ENCODE measurements at places on chromosomes 5 and 9.

DNA sequence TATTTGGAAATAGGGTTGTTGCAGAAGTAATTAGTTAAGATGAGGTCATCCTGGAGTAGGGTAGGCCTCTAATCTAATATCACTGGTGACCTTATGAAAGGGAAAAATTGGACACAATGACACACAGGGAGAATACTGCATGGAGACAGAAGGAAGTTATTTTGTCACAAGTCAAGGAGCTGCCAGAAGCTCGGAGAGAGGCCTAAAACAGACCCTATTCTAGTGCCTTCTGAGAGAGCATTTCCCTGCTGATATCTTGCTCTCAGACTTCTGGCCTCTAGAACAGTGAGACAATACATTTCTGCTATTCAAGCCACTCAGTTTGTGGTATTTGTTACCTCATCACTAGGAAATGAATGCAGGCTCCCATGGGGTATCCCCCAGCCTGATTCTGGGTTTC, 332.9 kb downstream of the CSNK1G3 start:
- DNase-seq, result no peak

- no peak for DNase-seq
Observed at GRCh38 chr5:54313311-54314270, 3.2 kb upstream of the ARL15 start.

DNA sequence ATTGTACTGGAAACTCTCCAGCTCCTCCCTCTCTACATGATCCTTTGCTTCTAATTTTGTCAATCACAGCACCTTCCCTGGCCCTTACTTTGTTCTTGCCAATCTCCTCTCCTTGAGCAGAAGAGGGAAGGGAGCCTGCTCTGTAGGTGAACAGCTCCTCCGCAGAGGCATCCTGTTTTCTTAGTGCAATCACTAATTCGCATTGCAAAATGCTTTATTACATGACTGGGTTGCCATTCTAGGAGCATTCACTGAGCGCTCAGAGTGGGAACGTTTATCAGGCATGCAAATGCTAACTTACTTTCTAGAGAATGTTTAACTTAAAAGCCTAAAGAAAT, 416 bp upstream of the SNX18 start:
- DNase-seq, result no peak

DNA sequence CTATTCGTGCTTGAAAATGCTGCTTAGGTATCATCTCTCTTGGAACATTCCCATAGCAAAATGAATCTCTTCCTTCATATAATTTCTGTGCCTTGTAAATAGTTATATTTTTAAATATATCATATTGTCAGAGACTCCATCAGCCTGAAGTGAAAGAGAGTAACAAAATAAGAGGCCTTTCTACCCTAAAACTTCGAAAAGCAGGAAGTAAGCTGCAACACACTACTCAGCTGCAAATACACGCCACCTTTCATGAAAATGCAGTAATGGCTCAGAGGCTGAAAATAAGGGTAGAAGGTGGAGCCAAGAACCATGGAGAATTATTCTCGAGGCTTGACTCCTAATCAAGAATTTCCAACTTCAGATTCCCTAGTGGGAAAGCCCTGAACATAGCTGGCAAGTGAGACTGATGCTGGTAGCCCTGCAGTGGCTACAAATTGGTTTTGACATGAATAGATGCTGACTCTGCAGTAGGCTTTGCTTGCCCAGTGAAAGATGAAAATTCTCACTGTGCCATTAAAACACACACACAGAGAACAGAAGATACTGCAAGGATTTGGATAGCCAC, 30.2 kb upstream of the PTGER4 start:
- no peak for DNase-seq

DNA sequence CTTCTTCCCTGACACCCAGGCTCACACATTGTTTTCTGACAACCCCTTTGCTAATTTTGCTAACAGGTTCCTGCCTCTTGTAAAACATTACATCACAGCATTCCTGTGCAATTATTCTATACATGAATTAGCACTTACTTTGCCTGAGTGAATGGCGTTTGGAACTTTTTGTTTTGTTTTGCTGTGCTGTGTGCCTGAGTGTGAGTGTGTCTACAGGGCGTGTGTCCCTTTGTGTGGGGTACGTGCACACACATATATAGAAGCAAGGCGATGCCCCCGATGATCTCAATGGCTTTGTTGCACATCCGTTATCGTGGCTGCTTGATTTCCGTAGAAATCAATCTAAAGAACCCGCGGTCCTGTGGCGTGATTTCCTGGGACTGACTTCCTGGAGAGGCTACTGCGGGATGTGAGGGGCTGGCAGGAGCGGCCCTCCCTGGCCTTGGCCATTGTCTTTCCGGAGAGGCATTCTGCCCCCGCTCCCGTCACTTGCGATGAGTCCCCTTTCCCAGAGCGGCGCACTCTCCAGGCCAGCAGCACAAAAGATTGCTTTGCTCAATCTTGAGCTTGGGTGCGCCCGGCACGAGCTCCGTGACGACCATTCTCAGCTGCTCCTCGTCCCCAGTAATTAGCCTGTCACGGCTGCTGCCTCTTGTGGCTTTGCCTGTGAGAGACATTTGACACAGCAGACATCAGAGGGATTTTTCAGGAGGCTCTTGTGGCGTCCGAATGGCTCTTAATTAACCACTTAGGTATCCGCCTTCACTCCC, 398.1 kb upstream of the IRX1 start:
- no peak for DNase-seq

DNA sequence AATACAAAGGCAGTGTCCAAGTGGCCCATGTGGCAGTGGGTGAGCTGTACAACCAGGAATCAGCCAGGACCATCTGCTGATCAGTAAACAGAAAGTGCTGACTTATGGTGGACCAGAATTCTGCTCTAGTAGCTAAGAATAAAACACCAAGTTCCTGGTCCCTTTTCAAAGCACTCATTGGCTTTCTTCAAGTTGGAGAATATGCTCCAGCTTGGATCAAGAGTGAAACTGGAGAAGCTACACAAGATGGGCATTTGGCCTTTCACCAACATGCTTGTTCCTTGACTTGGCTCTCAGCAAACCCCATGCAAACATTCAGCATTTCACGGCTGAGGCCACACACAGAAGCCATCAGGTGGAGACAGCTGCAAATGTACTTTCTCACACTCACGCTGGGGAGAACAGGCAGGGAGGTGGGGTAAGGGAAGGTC, 32.1 kb downstream of the MARCHF3 start:
- DNase-seq, result no peak

DNA sequence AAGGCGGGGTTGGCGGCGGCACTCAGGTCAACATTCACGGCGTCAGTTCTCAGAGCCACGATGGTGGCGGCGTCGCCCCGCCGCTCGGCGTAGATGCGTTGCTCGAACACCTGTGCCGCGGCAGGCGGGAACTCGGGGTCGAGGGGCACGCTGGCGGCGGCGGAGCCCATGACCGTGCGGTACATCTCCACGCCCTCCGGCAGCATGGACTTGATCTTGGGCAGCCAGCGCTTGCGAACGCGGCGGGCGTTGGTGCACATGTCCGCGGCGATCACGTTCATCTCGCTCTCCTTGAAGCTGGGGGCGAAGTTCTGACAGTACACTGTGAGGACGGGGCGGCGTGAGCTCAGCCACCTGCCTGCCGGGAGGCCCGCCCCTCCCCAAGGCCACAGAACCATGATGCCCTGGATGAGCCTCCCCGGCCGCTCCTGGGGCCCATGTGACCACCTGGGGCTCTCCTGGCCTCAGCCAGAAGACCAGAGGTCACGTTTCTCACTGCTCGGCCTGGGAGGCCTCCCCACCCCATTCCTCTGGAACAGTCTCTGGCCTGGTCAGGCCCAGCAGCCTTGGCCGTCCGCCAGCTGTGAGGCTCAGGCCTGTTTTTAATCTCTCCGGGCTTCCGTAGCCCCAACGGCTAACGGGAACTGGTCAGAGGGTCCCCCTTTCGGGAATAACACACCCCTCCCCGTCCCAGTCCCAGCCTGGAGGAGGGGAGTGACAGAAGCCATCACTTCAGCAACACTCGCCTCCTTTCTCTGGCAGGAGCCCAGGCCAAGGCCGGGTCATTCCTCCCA, 50.7 kb upstream of the UBAC1 start:
- DNase-seq, result peak; percentile 76

- DNase-seq, result no peak
Observed at GRCh38 chr5:78758169-78758839, 109.7 kb upstream of the LHFPL2 start.

DNA sequence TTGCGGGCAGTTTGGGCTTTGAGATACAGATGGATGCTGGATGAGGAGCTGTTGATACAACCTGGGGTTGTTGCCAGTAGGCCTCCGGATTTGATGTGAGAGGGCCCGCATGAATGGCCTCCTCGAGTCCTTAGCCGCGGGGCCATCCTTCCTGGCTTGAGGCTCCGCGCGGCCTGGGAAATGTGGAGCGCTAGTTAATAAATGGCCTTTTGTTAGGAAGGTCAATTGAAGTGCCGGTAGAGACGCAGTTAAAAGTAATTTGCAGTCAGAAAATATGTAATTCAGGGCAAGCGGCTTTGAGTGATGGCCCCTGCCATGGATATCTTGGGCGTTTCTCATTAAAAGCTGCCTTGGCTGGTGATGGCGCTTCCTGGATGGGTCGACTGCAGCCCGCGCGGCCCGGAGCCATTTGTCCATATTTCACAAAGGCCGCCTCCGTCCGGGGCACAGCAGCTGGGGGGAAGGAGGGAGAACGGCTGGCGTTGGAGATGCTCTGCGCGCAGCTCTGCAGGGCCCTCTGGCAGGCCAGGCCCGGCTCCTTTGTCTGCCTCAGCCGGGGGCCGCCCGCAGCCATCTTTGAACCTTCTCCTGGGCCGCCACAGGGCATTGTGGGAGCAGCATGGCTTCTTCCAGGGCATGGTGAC, 11.2 kb downstream of the MVB12B start:
- DNase-seq, result no peak

DNA sequence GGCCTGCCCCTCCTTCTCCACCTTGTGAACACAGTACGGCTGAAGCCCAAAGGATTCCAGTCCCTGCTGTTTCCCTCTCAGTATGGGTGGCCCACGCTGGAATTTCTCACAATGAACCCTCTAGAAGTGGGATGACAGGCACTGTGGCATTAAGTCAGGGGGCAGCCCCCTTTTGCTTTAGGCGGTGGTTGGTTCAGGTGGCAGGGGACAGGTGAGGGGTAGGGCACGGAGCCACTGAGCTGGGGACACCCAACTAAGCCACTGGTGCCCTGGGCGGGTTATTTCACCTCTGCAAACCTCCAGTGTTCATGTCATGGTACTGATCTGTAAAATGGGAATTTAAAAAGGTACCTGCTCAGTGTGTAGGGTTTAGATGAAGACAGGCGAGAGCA, 7.6 kb downstream of the SPACA9 start:
- no peak for DNase-seq

GRCh38 chr9:129394061-129394885, 216.2 kb upstream of the IER5L start:
- no peak for DNase-seq

- no peak for DNase-seq
Observed at GRCh38 chr9:1514250-1514649, 464.1 kb downstream of the DMRT2 start.

DNA sequence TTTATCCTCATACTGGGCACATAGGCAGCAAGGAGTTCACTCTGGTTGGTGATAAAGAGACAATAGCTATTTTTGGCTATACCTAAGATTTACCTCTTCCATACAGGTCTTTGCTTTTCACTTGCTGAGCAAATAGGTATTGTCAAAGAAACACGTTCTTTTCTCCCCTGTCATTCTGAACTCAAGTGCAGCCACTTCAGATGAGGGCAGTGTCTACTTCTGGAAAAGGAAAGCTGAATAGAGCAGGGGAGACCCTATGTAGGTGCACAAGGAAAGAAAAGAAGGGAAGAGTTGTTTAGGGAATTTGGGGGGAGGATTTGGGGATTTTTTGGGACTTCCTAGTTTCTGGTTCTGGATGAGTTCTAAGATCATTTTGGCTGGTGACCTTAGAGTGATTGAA, 109.6 kb downstream of the ATP10B start:
- DNase-seq, result no peak

- no peak for DNase-seq
Observed at GRCh38 chr5:153654504-153655200, 164.2 kb downstream of the GRIA1 start.

GRCh38 chr5:95818181-95819147, 4.1 kb downstream of the GLRX start:
- no peak for DNase-seq

DNA sequence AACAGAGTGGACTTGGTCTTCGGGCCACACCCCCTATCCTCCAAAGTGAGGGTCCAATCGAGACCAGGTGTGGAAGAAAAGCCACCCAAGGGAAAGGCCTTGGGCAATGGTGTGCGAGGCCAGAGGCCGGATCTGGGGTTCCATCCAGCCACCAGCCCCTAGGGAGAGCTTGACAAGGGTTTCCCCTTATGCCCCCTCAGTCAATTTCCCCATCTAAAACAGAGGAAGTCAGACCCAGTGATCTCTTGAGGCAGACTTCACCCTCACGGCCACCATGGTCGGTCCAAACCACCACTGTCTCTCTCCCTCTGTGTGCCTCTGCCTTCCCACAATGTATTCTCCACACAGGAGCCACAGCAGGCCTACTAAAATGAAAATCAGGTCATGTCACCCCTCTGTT, 82.9 kb downstream of the C5orf15 start:
- no peak for DNase-seq

GRCh38 chr5:40223884-40224402, 455.8 kb upstream of the PTGER4 start:
- DNase-seq, result no peak

DNA sequence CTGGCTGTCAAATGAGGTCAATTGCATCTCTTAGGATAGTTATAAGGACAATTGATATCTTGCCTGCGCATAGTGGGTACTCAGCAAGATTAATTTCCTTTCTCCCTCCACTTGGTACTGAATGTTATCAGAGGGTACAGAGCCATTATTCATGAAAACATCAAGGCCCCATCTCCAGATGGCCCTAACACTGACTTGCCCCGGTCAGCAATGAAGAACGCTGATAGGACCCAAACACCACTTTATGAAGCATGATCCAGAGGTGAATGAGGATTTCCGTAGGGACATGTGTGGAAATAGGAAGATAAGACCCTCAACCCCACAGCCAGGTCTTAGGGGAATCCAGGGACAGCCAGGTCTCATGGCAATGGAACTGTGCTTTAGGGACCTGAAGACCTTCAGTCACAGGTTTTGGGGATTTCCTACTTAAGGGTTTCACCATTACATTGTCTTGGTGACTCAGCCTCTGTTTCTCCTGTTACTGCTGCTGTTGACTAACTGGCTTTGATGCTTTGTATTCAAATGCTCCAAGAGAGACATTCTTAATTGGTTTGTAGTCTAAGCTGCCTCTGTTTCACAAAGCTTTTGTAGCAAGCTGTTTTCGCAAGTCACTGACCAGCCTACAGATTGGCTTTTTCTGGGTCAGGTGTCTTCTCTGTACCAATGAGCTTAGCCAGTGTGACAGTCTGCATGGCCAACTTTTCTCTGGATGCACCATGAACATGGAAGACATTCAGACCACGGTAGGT, 35.3 kb upstream of the IQGAP2 start:
- no peak for DNase-seq

DNA sequence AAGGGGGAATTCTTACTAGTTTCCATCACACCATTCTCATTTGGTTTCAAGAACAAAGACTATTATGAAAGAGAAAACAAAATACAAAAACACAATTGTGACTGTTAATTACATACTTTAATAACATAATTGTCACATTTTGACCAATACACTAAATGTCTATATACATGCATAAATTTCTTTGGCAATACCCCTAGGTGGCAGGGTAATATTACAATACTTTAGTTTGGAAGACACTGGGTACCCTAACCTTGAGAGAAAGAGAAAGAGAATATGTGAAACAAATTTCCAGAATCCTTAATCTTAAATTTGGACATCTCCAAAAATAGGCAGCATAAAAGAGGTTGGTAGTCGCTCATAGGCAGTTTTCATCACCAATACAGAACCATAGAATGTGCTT, 619.6 kb upstream of the ADAMTS16 start:
- DNase-seq, result no peak

Measured in left lobe of liver (tissue), 2 donors.